ENCODE measurements at places on chromosomes 7 and 10.
A peak's percentile ranks its signal among the peaks of the same experiment; 100 is the strongest.

DNA sequence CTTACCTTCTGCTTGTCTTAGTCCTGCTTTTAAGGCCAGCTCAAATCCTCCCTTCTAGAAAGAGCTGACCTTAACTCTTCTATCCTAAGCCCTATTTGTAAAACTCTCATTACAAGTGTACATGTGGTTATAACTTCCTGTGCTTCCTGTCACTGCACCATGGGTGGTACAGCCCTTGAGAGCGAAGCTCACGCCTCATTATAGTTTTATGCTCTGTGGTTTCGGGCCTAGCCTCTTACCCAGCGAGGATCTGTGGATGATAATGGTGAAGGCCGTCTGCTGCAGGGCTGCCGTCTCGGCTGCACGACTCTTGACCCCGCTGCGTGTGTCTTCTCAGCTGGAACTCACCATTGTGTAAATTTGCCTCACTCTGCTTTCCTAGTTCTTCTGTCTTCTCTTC lies 74.6 kb downstream of the CUL1 start:
- no peak for DNase-seq

DNA sequence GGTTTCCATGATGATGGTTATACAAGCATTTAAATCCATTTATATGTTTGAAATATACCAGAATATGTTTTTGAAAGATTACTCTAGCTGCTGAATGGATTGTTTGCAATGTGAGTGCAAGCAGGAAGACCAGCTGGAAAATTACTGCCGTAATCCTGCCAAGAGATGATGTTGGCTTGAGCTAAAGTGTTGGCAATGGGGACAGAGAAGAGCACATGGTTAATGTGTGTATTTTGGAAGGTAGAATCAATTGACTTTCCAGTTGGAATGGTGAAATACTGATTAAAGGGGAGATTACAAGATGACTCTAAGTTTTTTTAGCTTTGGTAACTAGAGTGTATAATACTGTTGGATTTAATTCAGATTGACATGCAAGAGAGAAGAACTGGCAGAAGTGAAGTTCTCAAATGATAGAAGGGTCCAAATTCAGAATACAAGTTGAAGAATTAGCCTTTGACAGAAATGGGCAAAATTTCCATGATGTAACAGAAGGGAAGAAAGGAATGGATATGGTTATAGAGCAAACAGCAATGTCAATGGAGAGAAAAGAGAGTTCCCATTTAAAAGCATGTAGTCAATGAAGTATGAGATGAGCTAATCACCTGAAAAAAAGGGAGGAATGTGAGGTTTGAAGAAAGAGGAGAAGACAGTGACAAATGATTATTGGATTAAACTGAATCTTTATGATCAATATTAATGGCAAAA lies 422.0 kb downstream of the CDC14C start:
- no peak for DNase-seq

GRCh38 chr10:30818010-30818660 lies 188.6 kb upstream of the LYZL2 start:
- peak; percentile 54 for DNase-seq

DNA sequence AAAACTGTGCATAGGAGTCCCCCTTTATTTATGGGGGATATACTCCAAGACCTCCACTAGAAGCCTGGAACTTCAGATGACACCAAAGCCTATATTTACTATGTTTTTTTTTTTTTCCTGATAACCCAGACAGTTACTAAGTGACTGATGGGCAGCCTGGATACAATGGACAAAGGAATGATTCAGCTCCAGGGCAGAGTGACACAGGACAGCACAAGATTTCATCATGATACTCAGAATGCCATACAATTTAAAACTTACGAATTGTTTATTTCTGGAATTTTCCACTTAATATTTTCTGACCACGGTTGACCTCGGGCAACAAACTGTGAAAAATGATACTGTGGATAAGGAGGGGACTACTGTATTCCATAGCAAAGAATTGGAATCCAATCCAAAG lies 843.6 kb downstream of the PCDH15 start:
- no peak for DNase-seq

- DNase-seq, result no peak
Measured at GRCh38 chr7:141218941-141219340, 145.1 kb downstream of the TMEM178B start.

GRCh38 chr7:51949726-51950644 lies 633.4 kb upstream of the COBL start:
- no peak for DNase-seq

DNA sequence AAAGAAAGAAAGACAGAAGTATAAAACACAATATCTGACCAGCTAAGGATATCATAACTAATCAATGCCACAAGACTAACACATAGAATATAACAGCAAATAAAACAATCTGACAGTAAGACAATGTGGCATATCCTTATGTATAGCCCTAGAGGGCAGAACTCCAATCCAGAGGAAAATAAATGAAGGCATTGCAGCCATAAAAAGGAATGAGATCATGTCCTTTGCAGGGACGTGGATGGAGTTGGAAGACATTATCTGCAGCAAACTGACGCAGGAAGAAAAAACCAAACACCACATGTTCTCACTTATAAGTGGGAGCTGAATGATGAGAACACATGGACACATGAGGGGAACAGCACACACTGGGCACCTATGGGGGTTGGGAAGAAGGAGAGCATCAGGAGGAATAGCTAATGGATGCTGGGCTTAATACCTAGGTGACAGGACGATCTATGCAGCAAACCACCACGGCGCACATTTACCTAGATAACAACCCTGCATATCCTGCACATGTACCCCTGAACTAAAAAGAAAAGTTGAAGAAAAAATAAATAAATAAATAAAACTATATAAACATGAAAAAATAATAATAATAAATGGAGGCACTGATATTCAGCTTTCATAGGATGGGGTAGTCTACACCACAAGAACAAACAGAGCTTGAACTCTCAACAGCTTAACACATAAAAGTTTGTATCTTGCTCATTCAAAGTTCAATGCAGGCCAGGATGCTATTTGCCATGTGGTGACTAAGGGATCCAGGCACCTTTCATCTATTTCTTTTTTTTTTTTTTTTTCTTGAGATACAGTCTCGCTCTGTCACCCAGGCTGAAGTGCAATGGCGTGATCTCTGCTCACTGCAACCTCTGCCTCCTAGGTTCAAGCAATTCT lies 66.1 kb upstream of the KAT6B start:
- DNase-seq, result no peak

GRCh38 chr10:21920633-21921032 lies 82.9 kb downstream of the DNAJC1 start:
- DNase-seq, result no peak

DNA sequence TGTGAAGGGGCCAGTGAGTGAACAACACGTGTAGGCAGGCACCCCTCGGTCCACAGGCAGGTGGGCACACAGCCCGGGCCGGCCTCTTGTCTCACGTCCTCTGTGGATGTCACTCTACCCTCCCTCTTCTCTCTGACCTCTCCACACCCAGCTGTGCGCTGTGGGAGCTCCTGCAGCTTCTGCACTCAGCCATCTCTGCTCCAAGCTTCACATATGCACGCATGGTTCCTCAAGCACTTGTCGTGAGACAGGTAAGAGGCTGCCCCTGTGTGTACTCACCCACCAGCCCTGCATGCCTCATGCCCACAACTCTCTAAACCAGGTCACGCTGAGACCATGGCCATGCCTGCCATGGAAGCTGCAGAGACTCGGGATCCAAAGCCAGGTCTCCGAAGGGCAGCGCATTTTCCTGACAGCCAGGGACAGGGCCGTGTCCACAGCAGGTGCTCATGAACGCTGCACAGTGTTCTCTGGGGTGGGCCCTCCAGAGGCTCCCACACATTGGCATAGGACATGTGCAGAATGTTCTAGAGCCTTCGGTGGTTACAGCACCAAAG lies 477.5 kb downstream of the PTPRN2 start:
- DNase-seq, result no peak

GRCh38 chr7:13031468-13031867 lies 344.0 kb downstream of the ARL4A start:
- DNase-seq, result no peak

- DNase-seq, result no peak
Measured at GRCh38 chr10:49096890-49097445, 18.4 kb downstream of the VSTM4 start.

DNA sequence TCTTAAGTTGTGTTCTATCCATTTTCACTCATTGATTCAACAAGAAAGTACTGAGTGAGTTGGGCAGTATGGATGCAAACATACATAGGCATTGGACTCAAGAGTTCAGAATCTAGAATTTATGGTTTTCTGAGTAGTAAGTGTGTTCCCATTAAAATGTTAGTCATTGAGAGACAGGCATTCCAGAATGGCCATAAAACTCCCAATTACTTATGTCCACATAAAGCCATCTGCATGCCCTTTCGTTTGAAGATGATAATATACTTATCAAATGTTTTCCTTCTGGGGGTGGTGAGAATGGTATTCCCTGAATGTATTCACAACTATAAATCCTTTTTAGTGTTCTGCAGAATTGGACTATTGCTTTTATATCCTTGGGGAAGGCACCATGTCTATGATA lies 131.6 kb downstream of the CD36 start:
- no peak for DNase-seq

DNA sequence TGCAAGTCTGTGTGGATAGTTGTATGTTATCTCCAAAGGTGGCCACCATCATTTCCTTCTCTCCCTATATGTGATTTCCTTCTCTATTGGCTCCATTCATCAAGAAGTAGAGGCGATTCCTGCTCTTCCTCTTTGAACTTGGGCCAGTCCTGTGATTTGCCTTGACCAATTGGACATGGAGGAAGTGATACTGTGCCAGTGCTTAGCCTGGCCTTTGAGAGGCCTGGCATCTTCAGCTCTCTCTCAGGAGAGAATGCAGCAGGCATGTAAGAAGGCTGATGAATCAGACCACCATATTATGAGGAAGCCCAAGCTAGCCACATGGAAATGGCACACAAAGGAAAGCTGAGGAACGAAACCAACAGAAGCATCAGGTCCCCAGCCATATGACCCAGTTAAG lies 195.0 kb upstream of the SVIL start:
- peak; percentile 16 for DNase-seq

DNA sequence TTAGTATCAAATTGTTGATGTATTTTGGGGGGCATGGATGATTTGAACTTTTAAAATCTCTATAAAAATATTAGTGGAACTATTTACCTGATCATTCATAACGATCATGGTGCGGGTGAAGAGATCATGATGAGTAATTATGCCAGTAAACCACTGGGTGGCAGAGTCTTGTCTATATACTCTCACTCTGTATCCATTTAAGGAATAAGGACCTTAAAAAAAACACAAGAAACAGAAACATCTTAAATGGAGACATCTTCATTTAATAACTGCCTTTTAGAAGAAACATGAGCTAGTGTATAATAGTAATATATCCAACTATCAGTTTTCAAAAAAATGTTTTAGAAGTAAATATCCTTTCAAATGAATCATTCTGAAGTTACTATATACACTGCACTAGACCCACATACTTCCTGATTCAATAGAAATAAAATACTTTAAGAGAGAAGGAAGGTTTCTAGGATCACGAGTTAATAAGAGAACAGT lies 84.0 kb downstream of the NRBF2 start:
- peak; percentile 33 for DNase-seq

DNA sequence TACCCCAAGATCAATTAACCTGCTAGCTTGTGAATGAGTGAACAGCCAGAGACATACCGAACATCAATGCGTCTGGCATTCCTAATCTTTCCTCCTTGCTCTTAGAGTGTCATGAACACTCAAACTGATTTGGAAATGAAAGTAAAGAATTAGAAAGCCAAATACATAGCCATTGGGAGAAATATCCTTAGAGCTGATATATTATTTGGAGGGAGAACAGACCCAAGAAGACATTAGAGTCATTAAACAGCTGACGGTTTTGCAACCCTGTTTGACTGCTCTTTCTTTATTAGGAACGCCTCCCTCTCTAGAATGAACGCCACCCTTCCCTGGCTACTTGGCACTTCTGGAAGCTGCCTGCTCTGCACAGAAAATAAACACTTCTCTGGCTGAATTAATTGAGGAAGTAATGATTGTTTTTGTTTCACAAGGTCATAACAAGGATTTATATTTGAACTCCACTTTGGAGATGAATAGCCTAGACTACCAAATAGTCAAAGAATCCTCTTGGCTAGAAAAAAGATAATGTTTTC lies 42.8 kb downstream of the CTTNBP2 start:
- no peak for DNase-seq

- DNase-seq, result no peak
Measured at GRCh38 chr10:79463578-79464496, 18.4 kb upstream of the ZCCHC24 start.
